ENCODE measurements at places on chromosomes 16 and 17.

- DNase-seq = no peak
Measured at GRCh38 chr16:85310868-85311585, 198.8 kb upstream of the CIBAR2 start.

DNA sequence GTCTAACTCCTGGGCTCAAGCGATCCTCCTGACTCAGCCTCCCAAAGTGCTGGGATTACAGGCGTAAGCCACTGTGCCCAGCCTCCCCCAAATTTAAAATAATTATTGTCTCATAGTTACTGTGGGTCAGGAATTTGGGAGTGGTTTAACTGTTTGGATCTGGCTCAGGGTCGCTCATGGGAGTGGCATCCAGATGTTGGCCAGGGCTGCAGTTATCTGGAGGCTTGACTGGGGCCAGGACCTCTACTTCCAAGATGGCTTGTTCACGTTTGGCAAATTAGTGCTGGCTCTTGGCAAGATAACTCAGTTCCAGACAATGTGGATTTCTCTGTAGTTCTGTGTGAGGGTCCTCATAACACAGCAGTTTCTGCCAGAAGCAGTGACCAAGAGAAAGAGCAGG lies 8.0 kb downstream of the TEN1 start:
- DNase-seq = no peak

DNA sequence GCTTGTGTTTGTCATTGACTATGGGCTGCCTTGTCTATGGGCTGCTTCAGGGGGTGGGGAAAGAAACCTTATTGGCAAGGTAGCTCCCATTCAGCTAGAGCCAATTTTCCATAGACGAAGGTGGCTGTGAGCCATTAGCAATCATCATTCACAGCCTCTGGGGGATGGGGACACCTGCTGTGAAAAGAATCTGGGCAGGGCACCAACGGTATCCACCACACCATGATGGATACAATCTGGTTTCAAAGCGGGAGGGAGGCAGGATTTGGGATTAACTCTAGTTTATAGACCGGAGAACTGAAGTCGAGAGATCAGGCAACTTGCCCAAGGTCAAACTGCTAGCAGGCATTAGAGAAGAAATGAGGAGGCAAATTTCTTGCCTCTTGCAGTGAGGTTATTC lies 182.3 kb downstream of the SHISA9 start:
- no peak for DNase-seq

GRCh38 chr16:73161977-73162376 lies 114.0 kb upstream of the ZFHX3 start:
- no peak for DNase-seq

DNA sequence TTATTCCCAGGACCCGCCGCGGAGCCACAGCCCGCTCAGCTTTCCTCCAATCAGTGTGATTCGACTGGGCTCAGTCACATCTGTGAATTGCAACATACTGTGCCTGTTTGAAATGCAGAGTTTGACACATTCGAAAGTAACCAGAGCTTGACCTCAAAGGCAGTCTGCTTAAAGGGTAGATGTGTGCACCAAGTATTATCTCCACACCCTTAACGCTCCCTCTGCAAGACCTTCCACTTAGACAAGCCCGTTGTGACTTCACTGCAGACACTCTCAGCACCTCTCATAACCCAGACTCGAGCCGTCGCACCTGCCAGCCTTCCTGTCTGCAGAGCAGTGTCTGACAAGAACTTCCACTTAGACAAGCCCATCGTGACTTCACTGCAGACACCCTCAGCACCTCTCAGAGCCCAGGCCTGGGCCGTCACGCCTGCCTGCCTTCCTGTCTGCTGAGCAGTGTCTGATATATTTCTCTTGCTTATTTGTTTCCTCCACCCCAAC lies 3.7 kb downstream of the KLHDC4 start:
- no peak for DNase-seq

- DNase-seq = no peak
Measured at GRCh38 chr16:23064639-23065038, 84.6 kb downstream of the USP31 start.

GRCh38 chr16:72788269-72788809 lies 259.6 kb downstream of the ZFHX3 start:
- no peak for DNase-seq

DNA sequence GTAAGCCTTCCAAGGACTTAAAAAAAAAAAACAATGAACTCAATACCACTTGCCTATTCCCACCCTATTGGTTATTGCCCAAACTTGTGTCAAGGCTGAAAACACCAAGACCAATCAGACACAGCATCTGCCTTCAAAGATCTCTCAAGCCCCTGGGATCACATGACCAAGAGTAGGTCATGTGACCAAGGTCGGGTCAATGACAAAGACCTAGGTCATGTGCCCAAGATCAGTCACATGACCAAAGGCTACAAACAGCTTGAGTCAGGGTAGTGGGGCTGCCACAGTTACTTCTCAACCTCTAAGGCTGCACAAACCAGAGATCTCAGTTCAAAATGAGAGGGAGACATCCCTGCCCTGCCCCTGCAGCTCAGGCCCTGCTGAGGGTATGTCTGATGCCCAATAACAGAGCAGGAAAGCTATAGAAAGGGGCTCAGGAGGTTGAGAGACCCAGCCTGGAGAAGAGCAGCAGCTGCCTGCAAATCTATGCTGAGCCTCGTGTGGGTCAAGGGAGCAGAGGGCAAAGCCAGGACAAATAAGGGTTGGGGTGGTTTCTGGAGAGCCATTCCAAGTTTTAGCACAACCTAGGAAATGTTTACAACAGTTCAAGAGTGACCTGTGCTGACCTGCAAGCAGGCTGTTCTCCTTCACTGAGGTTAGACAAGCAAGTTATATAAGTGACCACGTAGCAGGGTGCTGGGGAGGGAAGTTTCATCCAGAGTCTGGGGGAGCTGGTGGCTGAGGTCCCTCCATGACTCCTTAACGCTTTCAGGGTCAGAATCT lies 48.8 kb downstream of the PIMREG start:
- no peak for DNase-seq

DNA sequence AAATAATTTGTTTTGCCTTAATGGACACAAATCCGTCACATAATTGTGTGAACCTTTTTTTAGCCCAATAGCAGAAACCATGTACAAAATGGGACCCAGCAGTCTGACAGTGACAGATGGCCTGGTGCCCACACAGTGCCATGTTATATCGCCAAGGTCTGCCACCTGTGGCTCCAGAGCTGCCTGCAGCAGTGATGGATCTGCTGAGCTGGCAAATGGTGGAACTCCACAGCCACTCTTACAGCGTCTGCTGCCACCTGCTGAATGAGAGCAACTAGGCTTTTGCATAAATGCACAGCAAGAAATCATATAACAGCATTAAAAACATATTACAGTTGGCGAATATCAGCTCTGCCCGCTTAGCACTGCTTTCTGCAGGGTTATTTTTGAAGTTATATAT lies 59.4 kb downstream of the NUP93 start:
- peak; percentile 46 for DNase-seq

DNA sequence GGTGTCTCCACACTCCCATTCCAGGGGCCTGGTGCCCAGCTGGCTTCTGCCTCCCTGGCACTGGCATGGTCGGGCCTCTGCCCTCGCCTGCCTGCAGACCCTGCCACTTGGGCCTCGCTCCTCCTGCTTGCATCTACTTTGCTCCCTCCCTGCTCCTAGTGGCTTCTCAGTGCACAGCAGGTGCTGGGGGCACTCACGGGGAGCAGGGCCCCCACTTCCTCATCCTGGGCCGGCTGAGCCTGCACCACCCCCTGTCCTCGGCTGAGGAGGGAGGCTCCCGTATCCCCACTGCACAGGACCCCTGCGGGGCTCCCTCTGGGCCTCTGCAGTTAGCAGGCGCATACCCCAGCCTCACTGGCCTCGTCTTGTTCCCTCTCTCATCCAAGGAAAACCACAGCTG lies 35.2 kb downstream of the CIBAR2 start:
- DNase-seq = no peak

DNA sequence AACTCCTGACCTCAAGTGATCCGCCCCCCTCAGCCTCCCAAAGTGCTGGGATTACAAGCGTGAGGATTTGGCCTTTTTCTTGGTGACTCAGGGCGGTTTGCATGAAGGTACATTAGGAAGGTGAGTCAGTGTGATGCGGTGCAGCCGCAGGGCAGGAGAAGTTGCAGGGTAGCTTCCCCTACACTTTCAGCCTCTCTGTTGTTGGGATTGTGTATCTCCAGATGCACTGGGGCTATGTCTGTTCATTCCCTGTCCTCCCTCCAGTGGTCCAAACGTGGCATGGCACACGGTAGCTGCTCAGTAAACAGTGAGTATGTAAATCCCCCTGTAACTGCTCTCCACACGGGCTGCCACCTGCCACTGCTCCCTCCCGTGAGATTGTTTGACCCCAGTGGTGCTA lies 109.1 kb upstream of the CDC42EP4 start:
- DNase-seq = peak; percentile 51

DNA sequence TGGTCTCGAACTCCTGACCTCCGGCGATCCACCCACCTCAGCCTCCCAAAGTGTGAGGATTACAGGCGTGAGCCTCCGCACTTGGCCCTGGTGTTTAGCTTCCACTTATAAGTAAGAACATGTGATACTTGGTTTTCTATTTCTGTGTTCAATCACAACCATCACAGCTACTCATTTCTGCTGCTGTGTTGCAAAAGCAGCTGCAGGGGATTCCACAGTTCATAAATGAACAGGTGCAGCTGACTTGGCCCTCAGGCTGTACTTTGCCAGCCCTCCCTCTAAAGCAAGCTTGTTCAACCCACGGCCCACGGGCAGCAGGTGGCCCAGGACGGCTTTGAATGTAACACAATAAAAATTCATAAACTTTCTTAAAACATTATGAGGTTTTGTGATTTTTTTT lies 79.2 kb downstream of the SLC39A11 start:
- no peak for DNase-seq

- DNase-seq = no peak
Measured at GRCh38 chr17:77909236-77909635, 49.3 kb upstream of the TNRC6C start.

DNA sequence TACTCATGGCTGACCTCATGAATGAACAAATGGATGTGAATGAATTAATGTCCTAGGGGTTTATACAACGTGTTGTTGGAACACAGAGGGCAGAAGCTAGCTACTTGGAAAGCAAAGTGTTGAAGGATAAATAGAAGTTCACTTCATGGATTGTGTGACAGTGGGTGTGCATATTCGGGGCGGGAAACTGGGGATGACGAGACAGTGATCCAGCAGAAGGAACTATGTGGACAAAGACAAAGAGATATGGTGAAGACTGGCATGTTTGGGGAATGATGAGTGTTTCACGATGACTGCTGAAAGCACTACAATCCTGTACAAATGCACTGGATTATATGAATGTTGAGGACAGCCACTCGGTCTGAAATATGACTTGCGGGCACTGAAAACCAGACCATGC lies 250.5 kb upstream of the C16orf82 start:
- DNase-seq = no peak

DNA sequence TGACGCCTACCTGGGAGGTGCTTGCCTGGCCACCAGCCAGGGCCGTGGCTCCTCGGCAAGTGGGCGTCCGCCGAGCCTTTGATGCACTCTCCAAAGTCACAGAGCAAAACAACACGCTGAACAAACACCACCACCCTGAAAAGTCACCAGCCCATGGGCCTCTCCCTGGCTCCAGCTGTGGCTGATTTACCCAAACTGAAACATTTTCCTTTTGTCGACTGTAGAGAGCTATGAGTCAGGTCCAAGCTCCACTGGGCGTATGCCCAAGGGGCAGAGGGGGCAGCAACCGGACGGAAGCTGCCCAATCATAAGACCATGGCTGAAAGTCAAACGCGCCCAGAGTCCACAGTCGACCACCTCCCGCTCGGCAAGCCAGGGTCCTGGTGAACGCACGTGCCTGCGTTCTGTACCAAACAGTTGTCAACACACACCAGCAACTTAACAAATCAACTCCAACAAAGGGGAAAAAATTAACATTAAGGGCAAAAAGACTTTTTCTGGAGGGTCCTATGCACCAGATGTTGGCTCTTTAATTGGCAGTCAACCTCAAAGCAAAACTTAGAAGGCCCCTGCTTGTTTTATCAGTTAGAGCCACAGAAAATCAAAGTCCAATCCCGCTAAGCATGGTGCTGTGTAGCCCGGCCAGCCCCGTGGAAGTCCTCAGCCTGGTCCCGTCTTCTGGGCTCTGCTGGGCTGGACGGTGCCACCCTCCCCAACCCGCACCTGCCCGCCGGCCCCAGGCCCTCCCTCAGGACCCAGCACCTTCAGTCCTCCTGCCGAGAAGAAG lies 47.3 kb downstream of the TBC1D16 start:
- DNase-seq = no peak

DNA sequence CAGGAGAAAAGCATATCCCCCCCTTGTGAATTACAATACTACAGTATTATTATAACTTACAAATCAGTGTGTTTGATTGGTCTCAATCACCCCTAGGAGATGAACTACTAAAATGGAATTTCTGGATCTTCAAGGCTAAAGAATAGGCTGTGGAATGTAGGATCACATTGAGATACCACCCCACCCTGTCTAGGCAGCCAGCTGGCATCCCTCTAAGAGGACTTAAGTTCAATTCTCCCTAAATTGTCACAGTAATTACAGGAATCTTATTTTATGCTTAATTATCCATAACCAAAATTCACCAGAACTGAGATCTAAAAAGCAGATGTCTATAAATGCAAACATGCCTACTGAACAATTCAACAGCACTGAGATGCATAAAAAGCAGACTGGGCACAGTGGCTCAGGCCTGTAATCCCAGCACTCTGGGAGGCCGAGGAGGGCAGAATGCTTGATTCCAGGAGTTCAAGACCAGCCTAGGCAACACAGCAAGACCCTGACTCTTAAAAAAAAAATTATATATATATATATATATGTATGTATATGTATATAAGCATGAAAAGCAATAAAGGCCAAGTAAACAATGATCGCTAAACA lies 12.0 kb downstream of the AP1G1 start:
- no peak for DNase-seq

DNA sequence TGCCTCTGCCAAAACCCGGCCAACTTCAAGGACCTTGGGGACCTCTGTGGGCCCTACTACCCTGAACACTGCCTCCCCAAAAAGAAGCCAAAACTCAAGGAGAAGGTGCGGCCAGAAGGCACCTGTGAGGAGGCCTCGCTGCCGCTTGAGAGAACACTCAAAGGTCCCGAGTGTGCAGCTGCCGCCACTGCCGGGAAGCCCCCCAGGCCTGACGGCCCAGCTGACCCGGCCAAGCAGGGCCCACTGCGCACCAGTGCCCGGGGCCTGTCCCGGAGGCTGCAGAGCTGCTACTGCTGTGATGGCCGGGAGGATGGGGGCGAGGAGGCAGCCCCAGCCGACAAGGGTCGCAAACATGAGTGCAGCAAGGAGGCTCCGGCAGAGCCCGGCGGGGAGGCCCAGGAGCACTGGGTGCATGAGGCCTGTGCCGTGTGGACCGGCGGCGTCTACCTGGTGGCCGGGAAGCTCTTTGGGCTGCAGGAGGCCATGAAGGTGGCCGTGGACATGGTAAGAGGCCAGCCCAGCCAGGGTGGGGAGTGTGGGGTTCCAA lies 38.7 kb downstream of the SREBF1 start:
- no peak for DNase-seq

- peak; percentile 99 for DNase-seq
Measured at GRCh38 chr17:45123930-45124796, 8.2 kb downstream of the PLCD3 start.

DNA sequence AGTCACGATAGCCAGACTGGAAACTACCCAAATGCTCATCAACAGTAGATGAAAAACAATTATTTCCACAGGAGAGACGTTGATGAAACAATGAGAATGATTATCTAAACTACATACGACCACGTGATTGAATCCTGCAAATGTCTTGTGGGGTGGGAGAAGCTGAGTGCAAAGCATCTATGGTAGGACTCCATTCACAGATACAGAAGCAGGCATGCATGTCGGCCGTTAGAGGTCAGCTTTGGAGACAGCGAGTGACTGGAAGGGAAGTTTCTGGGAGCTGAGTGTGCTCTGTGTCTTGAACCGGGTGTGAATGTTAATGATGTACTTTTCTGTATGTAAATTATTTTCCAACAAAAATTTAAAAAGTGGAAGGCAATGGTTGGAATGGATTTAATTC lies 71.5 kb upstream of the DNAJA2 start:
- no peak for DNase-seq

Data from HTR-8/SVneo (cell line).